ENCODE measurements at places on chromosomes 7 and 10.

GRCh38 chr7:127887096-127887495, 144.1 kb downstream of the LRRC4 start:
- no peak for DNase-seq

DNA sequence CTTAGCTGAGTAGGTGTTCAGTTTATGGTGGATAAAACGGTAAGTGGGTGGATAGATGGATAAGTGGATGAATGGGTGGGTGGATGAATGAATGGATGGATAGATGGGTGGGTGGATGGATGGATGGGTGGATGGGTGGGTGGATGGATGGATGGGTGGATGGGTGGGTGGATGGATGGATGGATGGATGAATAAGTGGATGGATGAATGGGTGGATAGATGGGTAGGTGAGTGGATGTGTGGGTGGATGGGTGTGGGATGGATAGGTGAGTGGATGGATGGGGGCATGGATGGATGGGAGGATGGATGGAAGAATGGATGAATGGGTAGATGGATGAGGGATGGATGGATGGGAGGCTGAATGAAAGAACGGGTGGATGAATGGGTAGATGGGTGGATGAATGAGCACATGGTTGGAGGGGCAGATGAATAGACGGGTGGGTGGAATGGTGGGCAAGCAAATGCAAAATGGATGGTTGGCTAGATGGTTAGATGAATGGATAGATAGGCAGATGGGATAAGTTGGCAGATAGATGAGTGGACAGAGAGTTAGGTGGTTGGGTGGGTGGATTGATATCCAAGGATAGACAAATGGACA, 25.7 kb downstream of the ELN start:
- no peak for DNase-seq

GRCh38 chr10:21518641-21519396, 6.7 kb downstream of the SKIDA1 start:
- DNase-seq, result no peak

- DNase-seq, result no peak
Observed at GRCh38 chr7:130292682-130293257, at the start of gene CPA4. CPA4 (plus strand) TSS chr7:130293161; CDS start chr7:130293181, 20 bp downstream.

GRCh38 chr7:9608560-9608959, 1175.2 kb downstream of the NXPH1 start:
- no peak for DNase-seq

GRCh38 chr10:79940431-79940830, 8.5 kb downstream of the SFTPD start:
- DNase-seq, result no peak

DNA sequence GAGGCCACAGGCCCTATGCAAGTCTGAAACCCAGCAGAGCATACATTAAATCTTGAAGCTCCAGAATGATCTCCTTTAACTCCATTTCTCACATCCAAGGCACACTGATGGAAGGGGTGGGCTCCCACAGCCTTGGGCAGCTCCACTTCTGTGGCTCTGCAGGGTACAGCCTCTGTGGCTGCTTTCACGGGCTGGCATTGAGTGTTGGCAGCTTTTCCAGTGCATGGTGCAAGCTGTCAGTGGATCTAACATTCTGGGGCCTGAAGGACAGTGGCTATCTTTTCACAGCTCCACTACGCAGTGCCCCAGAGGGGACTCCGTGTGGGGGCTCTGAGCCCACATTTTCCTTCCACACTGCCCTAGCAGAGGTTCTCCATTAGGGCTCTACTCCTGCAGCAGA, 265.7 kb upstream of the MAGI2 start:
- no peak for DNase-seq

DNA sequence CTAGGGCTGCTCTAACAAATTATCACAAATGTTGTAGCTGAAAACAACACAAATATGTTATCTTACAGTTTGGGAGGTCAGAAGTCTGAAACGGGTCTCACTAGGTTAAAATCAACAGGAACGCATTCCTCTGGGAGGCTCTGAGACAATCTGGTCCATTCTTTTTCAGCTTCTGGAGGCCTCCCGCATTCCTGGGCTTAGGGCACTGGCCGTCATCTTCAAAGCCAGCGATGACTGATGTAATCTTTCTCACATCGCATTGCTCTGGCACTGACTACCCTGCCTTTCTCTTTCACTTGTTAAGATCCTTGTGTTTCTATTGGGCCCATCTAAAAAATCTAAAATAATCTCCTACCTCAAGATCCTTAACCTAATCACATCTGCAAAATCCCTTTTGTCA, 1071.5 kb upstream of the C7orf33 start:
- DNase-seq, result no peak

- no peak for DNase-seq
Observed at GRCh38 chr7:57399972-57400371, 50.0 kb upstream of the ZNF716 start.

DNA sequence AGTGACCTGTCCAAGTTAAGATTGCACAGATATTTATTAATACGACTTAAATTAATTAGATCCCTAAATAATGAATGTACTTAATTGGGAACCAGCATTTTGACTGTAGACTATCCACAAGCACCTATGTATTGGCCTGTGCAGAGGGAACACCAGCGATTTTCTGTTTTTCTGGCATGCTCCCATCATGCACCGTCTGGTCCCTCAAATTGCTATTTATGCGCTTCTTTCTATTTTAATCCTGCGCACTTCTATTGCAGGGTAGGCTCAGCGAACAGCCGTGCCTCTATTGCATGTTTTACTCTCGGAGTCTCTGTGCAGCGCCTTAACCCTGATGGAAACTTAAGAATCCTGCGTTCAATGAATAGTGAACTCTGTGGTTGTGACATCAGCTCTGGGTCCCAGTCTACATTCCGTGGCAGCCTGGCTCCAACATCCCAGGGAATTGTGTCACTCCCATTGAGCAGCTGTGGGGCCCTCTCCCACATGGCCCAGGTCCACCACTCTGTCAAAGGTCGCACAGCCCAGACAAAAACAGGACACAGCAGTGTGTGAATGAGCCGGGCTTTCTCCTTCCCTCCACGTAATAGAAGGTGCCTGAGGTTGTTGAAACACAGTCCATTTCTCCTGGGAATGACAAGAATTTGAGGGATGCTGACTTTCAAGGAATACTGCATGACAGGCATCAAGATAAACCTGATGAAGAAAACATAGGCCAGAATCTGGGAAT, 239.7 kb upstream of the KLF6 start:
- no peak for DNase-seq
